ENCODE measurements at places on chromosomes 4 and X. TPM values are rescaled to one million over a fixed set of nuclear protein-coding genes. Genes with fewer than 3 reads are reported as not detected.

The ZXDB gene
- total RNA-seq = 12.9 TPM

The UGDH gene
- total RNA-seq = 65.5 TPM

The MRFAP1 gene
- total RNA-seq = 147 TPM

The MTNR1A gene
- total RNA-seq = not detected

The SCRG1 gene
- total RNA-seq = under 0.01 TPM

The LRIT3 gene
- total RNA-seq = 0.17 TPM

The SMAD1 gene
- total RNA-seq = 127 TPM

The ELOVL6 gene
- total RNA-seq = 1.9 TPM

The ZAR1 gene
- total RNA-seq = not detected

The RHOXF1 gene
- total RNA-seq = not detected

The CXorf65 gene
- total RNA-seq = not detected

The VEGFC gene
- 10.8 TPM for total RNA-seq

DNA sequence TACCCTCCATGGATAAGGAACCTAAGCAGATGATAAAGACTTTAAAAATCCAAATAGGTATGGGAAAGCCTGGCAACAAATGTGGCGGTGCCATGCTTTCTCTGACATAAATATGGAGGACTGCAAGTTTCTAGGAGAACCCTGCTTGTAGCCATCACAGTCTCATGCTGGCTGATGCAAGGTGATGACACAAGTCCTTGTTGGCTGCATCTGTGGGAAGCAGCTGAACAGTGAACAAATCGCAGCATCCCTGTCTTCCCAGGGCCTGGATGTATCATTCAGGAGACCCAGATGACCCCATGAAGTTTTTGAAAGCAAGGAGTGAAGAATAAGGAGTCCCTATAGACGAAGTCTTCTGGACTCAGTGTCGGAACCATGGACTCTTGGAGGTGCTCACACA, 234.4 kb upstream of the HS3ST1 start:
- no peak for DNase-seq

GRCh38 chr4:9997886-9998285, 23.4 kb downstream of the SLC2A9 start:
- no peak for DNase-seq

- no peak for DNase-seq
Observed at GRCh38 chr4:4752576-4753401, 106.7 kb upstream of the MSX1 start.

GRCh38 chr4:4865705-4866123, 6.2 kb downstream of the MSX1 start:
- DNase-seq = no peak

DNA sequence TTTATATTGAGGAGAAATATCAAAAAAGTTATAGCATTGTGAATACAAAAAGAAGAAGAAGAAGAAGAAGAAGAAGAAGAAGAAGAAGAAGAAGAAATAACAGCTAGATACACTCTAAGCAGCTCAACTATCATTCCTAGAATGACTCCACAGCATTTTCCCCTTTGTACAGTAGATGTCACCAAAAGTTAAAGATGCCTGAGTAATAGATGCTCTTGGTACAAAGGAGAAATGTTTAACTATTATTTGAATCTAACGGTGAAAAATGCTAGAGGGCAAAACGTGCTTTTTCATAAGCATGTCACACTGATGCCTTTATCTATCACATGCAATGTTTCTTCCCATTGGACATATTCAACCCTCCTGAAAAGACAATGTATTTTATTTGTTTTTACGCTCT, 178.4 kb upstream of the GPRIN3 start:
- DNase-seq = peak; percentile 83

- DNase-seq = no peak
Observed at GRCh38 chrX:3181846-3182245, 140.6 kb downstream of the ARSF start.

DNA sequence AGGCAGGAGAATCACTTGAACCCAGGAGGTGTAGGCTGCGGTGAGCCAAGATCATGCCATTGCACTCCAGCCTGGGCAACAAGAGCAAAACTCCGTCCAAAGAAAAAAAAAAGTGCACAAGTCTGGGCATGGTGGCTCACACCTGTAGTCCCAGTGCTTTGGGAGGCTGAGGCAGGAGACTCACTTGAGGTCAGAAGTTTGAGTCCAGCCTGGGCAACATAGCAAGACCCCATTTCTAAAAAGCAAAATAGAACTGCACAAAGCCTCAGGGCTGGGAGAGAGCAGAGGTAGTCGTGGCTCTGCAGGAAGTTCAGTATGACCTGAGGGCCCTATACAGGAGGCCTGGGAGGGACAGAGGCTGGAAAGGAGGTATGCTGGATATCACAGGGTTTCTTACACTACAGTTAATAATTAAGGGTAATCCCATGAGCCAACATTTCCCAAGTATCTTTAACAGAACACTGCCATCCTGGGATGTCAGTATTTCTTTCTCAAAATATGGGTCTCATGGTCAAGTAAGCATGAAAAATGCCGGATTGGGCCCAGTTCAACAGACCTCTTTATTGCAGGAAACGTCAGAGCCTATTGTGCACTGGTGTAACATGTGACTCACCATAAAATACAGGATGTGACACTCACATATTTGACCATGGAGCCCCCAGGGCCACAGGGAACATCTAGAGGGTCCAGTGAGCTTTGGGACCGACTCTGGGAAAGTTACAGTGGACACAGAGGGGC, 37.8 kb downstream of the ACSL1 start:
- DNase-seq = peak; percentile 47

- DNase-seq = peak; percentile 30
Observed at GRCh38 chrX:120604361-120604782, 471 bp downstream of the MCTS1 start.

GRCh38 chr4:48139691-48140090, 5.6 kb upstream of the TXK start:
- peak; percentile 67 for DNase-seq

DNA sequence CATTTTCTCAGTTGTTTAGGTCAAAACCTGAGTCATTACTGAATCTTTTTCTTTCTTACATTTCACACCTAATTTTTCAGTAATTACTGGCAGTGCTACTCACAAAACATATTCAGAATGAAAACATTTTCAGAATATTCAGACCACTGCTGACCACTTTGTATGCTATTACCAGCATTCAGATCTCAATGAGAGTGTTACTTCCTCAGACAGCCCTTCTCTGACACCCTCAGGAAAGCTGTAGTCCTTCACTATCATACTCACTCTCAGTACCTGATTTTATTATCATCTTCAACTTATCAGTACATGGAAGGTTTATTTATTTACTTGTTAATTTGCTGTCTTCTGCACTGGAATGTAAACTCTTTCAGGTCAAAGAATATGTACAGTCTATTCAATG, 12.3 kb upstream of the ALB start:
- no peak for DNase-seq

DNA sequence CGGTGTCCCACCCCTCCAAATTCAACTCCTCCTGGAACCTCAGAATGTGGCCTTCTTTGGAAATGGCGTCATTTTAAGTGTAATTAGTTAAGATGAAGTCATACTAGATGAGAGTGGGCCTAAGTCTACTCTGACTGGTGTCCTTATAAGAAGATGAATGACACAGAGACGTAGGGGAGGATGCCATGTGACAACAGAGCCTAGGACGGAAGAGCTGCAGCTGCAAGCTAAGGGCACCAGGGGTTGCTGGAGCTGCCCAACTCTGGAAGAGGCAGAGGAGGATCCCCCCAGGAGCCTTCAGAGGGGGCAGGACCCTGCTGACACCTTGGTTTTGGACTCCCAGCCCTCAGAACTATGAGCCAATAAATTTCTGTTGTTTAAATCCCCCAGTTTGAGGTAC, 115.1 kb downstream of the STK32B start:
- peak; percentile 20 for DNase-seq

DNA sequence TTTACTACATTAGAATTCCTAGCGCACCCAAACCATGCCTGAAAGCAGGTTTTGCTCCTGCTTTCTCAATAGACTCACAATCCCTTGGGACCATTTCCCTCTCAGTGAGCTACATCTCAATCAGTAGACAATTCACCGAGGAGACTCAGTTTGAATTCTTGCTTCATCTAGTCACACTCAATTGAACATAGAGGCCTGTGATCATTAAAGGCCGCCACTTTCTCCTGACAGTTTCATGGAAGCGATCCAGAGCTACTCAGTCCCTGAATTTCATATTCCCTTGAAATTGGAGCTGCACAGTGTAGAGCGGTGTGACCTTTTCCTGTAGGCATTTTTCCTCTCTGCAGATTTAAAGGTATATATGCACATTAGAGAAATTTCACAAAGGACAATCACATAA, 193.9 kb upstream of the SPOCK3 start:
- no peak for DNase-seq

DNA sequence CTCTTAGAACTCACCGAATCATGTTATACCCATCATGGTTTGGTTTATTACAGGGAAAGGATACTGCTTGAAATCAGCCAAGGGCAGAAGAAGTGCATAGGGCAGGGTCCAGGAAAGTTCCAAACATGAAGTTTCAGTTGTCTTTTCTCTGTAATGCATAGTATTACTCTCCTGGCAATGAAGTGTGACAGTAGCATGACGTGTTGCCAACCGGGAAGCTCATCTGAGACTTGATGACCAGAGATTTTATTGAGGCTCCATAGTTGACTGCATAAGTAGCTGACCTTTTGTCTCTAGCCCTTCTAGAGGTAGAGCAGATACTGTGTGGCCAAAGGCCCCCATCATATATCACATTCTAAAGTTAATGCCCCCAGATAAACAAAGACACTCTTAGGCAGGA, 72.1 kb downstream of the BEND4 start:
- no peak for DNase-seq

DNA sequence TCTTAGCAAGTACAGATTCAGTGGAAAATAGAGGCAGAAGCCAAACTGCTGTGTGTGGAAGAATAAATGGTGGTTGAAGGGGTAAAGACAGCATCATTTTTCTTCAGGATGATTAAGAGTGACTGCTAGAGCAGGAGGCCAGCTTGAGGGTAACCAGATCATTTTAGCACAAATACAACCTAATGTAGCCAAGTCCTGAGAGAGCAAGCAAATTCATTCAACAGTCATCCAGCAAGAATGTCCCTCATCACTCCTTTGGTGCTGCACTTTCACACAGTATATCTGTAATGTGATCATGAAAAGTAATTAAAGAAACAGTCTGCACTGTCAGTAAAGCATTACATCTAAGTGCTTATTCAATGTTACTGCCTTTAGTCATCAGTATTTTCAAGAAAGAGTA, 44.8 kb downstream of the NPFFR2 start:
- no peak for DNase-seq

DNA sequence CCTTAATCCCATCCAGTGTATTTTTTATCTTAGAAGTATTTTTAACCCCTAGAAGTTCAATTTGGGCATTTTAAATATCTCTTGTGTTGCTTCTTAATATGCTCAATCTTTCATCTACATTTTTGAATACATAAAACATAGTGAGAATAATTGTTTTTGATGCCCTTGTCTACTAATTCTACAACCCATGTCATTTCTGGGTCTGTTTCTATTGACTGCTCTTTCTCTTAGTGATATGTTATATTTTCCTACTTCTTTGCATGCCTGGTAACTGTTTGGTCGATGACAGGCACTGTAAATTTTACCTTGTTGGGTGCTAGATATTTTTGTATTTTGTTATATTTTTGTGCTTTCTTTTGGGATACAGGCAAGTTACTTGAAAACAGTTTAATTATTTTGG, 56.3 kb downstream of the CYTL1 start:
- no peak for DNase-seq

DNA sequence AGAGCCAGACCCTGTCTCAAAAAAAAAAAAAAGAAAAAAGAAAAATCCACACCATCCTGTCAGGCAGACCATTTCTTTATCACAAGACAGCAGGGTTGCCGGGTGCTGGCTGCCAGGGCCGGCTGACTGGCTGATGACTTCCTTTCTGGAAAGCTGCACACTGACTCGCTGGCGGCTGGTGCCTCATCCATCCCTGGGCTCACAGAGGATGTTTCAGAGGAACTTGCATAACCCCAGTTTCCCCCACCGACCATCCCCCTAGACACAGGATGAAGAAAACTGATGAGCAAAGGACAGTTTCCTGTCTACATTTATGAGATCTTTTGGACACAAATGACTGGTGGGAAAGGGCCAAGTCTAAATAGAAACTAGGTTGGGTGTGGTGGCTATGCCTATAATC, 14.1 kb downstream of the HPSE start:
- peak; percentile 87 for DNase-seq

GRCh38 chrX:110167952-110168451, 149.9 kb downstream of the AMMECR1 start:
- peak; percentile 45 for DNase-seq

GRCh38 chrX:56793521-56794320, 64.7 kb downstream of the NBDY start:
- DNase-seq = peak; percentile 49

- no peak for DNase-seq
Observed at GRCh38 chr4:42172921-42173320, 20.5 kb upstream of the BEND4 start.

DNA sequence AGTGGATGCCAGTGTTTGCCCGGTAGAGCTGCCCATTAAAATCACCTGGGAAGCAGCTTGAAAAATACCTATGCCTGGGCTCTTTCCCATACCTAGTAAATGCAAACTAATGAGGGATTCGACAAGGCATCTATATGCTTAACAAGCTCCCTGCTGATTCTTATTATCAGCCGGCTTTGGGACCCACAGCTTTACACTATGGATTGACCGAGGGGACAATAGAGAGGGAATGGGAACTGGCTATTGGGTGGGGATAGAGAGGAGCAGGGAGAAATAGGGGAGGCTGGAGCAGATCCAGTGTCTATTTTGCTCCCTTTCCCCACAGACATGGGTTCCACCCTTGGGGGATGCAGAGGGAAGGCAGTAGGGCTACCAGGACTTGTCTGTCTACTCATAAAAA, 103.1 kb upstream of the TEX13D start:
- no peak for DNase-seq

DNA sequence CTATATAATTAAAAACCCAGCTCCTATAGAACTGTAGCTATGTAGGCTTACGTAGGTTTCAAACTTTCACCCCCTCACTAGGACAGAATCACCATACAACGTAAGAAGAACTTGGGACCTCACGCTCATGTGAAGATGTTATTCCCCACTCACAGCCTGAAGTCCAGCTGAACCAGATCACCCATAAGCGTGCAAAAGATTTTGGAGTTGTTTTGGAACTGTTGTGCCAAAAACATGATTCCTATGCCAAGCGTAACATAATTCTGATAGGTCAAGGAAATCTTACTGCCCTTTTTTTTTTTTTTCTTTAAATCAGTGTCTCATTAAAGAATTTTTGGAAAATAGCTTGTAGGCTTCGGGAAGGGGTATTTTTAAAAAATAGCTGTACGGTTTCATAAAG, 57.0 kb downstream of the LCORL start:
- no peak for DNase-seq

Measured in dermis blood vessel endothelial cell (primary cell).